ENCODE measurements at places on chromosomes 2 and 18. TPM values are rescaled to one million over a fixed set of nuclear protein-coding genes. Genes with fewer than 3 reads are reported as not detected.

PROKR1 gene
- not detected for polyA plus RNA-seq

GDF7 gene
- polyA plus RNA-seq = 0.17 TPM

UGT1A5 gene
- polyA plus RNA-seq = not detected

TCF7L1 gene
- 0.08 TPM for polyA plus RNA-seq

DSG3 gene
- polyA plus RNA-seq = not detected

UGT1A3 gene
- not detected for polyA plus RNA-seq

G6PC2 gene
- not detected for polyA plus RNA-seq

GALNT3 gene
- polyA plus RNA-seq = not detected

SLC5A7 gene
- not detected for polyA plus RNA-seq

DNA sequence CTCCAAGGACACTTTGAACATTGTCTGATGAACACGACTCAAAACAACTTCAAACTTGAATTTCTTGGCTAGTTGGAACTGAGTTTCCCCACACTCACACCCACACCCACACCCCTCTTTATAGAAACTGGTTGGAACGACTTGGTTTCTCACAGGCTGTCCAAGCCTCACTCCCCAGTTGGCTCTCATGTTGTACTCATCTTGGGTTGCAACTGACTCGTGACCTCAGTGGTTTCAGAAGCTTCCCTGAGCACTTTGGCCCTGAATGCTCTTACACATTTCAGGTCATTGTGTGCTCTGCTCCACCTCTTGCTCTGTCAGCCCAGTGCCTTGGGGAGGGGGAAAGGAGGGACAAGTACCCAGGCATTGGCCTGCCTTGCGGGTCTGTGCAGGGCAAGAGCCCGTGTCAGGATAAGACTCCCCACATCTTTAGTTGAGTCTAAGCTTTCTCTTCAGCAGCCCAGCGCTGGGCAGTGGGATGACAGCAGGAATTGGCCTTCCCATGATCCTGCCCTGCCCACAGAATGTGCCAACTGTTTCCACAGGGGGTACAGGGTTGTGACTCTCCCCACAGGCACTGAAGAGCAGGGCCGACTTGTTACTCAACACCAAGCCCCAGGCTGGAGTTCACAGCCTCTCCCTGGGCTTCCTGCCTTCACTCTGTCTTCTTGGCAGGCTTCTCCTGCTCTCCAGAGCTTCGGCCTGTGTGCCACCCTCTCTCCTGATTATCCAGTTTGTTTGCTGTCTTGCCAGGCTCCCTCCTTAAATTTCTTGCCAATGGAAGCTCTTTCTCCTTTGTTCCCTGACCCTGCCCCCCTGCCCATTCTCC is 104.6 kb downstream of the RTN4 start:
- DNase-seq = no peak

GRCh38 chr2:133400411-133400810 is 167.9 kb downstream of the NCKAP5 start:
- no peak for DNase-seq

GRCh38 chr2:173002751-173003541 is 72.7 kb upstream of the MAP3K20 start:
- no peak for DNase-seq

- DNase-seq = no peak
Observed at GRCh38 chr18:3973191-3973850, 481.8 kb downstream of the DLGAP1 start.

GRCh38 chr18:26854292-26854881 is 11.1 kb downstream of the AQP4 start:
- no peak for DNase-seq

DNA sequence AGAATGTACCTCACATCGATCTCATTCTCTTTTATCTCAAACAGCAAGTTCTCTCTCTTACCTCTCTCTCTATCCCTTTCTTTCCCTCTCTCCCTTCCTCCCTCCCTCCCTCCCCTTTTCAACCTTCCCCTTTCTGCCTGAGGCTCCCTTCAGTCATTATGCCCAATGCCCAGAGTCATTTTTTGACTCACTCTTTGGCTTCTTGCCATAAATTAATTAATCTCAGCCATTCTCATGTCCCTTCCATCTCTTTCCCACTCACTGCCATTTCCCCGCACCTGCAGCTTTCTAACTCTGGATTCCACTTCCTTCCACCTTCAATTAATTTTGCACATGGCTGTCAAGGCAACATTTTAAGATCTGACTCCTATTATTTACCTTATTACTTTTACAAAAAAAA is 60.1 kb downstream of the EVA1A start:
- DNase-seq = no peak

- no peak for DNase-seq
Observed at GRCh38 chr2:74471332-74472065, 981 bp downstream of the MRPL53 start.

DNA sequence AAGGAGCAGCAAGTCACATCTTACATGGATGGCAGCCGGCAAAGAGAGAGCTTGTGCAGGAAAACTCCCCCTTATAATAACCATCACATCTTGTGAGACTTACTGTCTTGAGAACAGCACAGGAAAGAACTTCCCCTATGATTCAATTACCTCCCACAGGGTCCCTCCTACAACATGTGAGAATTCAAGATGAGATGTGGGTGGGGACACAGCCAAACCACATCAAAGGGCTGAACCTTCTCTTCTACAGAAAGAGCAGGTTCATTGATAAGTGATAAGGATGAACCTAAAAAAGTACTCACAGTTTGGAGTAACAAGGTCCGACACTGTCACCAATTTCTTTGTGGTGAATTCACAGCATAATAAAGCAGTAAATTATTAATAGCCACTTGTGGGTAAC is 422.2 kb upstream of the FSIP2 start:
- no peak for DNase-seq

DNA sequence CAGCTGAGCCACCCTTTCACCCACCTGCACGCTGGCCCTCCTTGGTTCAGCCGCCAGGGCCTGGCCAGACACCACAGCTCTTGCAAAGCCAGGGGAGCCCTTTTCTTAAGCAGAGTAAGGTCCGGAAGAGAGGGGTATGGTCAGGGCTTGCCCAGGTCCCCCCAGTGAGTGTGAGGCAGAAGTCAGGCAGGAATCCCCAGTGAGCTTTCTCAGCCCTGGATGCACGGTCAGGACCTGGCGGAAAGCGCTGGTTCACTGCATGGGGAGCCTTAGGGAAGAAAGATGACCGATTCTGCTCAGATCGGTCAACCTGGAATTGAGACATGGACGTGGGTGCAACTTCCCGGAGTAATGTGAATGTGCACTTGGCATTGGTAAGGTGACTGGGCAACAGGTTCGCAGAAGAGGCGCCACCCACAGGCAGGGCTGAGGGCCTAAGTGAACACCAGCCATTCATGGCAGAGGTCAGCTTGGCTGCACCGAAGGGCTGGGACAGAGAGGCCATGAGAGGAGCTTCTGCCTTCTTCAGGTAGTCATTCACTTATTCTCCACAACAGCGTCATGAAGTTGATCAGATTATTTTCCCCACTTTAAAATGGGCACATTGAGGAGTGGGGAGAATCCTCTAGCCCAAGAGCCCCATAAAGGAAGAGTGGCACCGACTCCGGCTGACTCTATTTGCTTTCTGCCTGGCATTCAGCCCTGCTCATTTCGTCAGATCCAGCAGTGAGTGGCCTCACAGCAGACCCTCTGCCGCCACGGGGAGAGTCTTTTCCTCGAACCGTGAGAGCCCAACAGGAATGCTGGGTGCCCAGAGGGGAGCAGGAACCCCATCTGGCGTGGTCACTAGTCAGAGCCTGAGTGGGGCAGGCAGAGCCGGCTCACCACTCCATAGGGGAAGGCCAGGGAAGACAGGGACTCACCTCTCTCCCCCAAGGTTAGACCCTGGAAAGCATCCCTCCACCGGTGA is 35.8 kb downstream of the SCTR start:
- no peak for DNase-seq

DNA sequence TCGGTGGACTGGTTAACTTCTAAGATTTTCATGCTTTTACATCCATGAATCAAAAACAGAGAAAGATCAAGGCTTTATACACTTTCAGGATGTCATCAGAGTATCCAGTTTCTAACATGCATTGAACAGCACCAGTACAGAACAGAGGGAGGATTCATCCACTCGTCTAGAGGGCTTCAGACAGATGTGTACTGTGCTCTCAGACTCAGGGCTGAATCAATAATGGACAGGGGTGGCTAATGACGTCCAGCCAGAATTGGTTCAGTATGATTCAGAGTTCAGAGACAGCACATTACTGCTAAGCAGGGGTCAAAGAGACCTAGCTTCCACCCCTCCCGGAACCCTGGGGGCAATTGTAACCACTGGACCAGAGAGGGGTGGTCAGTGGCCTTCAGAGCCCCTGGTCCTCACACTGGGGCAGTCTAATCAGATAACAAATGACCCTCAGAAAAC is 37.3 kb downstream of the RNU4ATAC start:
- DNase-seq = no peak

GRCh38 chr2:23721454-23721826 is 205.5 kb downstream of the ATAD2B start:
- no peak for DNase-seq

- DNase-seq = no peak
Observed at GRCh38 chr2:19607931-19608771, 249.7 kb upstream of the OSR1 start.

- no peak for DNase-seq
Observed at GRCh38 chr2:199679883-199680282, 171.1 kb downstream of the FTCDNL1 start.

DNA sequence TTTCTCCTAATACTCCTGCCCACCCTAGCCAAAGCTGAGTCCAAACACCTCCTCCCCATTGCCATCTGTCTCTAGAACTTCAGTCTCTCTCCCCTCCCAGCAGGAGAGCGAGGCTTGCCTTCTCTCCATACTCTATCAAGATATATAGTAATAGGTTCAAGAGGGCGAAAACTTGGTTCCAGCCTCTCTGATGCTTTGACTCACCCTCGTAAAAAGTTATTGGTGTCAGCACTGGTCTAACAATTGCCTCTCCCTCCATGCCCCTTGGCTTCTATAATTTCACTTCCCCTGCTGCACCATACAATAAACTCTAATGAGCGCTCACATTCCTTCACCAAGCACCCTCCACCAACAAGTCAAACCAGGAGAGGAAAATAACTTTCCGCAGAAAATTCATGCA is 797.3 kb downstream of the BCL11A start:
- no peak for DNase-seq

- no peak for DNase-seq
Observed at GRCh38 chr2:230811508-230811907, 53.2 kb upstream of the ITM2C start.

- DNase-seq = no peak
Observed at GRCh38 chr18:79000997-79001396, 21.4 kb downstream of the SALL3 start.

- no peak for DNase-seq
Observed at GRCh38 chr2:147550995-147551731, 293.7 kb upstream of the ACVR2A start.

DNA sequence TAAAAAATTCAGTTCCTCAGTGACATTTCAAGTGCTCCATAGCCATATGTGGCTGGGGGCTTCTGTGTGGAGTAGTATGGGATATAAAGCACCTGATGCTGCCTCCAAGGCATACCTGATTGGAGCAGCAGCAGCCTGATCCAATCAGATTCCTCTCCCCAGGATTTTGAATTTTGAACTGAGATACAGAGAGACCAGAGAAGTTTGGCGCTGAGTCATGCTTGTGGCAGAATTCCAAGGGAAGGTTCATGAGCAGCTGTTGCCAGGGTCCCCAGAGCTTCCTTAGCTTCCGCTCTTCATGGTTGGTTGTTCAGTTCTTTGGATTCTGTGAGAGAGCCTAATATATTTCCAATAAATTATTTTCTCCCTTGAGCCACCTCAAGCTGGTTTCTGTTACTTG is 29.0 kb upstream of the CFAP36 start:
- no peak for DNase-seq

GRCh38 chr2:95389245-95390119 is 13.0 kb upstream of the FAHD2A start:
- DNase-seq = no peak

- DNase-seq = no peak
Observed at GRCh38 chr2:157043786-157044185, 213.7 kb upstream of the GALNT5 start.
